ENCODE measurements at places on chromosomes 13 and 19. TPM values are rescaled to one million over a fixed set of nuclear protein-coding genes. Genes with fewer than 3 reads are reported as not detected.

DNA sequence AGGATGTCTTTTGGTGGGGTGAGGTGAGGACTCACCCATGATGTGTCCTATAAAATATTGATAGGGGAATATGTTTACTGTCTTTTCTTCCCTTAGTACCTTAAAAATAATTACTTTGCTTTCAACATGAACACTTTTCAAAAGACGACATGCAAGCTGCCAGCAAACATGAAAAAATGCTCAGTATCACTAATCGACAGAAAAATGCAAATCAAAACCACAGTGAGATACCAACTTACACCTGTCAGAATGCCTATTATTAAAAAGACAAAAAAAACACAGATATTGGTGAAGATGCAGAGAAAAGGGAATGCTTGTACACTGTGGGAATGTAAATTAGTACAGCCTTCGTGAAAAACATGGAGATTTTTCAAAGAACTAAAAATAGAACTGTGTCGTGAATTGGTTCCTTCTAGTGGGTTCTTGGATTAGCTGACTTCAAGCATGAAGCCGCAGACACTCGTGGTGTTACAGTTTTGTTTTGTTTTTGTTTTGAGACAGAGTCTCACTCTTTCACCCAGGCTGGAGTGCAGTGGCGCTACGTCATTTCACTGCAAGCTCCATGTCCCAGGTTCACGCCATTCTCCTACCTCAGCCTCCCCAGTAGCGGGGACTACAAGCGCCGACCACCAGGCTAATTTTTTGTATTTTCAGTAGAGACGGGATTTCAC, 160.9 kb downstream of the FGF9 start:
- DNase-seq = no peak

DNA sequence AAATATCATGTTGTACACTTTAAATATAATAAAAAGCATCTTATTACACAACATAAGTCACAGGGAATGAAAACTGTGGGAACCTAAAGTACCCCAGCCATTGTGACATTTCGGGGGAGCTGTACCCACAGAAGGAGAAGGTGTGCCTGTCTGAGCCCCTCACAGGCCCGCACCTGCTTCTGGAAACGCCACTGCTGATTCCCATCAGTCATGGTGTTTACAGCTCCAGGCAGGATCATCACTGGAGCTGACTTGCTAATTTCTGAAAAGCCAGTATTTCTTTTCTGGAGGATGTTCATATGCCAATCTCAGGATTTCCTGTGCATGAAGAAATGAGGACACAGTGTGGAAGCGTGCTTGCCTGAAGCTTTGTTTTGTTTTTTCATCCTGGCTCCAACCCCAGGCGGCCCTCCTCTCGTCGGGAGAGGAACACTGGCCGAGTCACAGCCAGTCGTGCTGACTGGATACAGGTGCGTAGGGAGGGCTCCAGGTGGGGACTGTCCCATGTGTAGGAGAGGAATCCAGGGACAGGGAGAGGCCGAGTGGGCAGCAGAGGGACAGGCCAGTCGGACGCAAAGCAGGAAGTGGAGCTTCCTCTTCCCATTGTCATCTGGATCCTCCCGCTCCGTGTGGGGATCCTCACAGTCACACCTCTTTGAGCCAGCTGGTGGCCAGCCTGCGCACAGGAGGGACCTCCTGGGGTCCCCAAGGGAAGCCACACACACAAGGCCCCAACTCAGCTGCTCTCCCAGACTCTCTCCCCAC, 4.2 kb upstream of the ATP12A start:
- no peak for DNase-seq

CLDND2 gene
- total RNA-seq = not detected

DNA sequence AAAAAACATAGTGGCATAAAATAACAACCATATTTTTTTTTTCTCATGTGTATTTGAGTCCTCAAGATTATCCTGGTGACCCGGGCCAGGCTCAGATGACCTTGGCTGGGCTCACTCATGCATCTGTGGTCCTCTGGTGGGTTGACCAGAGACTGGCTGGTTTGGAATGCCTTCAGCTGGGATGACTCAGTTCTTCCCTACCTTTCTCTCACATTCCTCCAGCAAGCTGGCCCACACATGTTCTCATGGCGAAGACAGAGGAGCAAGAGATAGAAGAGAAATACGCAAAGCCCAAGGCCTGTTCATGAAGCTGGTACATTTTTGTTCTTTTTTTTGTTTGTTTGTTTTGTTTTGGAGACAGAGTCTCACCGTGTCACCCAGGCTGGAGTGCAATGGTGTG, 14.3 kb upstream of the ZNF541 start:
- no peak for DNase-seq

GRCh38 chr19:14472202-14472938, 2.8 kb downstream of the PTGER1 start:
- no peak for DNase-seq

GRCh38 chr13:66803013-66803807, 426.9 kb downstream of the PCDH9 start:
- no peak for DNase-seq

TEX30 gene
- 8.4 TPM for total RNA-seq

DNA sequence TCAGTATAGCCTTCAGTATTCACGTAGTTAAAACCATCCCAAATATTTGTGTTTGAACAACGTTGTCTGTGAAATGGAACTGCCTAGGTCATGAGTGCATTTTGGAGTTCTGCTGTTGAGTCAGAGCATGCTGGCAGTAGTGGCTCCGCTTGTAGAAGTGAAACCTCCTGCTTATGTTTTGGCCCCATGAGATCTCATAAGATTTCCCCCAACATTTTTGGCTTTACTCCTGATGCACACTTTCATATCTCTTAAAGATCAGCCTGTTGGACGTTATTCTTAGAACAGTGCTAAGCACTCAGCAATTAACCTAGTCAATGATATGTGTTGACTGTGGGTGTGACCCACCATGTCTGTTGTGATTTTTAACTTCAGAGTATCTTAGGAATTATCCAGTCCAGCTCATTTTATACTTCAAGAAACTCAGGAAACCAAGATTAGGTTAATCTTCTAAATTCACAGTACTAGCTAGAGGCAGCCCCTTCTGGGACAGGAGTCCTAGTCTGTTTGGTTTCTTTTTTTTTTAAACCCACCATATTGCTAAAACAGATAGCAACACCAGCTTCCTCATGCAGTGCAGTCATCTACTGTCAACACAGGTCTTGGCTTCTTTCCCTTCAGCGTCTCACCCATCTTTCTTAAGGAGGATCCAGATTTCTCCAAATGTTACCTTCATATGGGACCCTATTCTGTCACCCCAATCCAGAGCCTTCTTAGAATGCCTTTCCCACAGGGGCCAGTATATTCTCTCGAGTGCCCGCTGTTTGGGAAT, 26.2 kb downstream of the RAP2A start:
- no peak for DNase-seq

- no peak for DNase-seq
Observed at GRCh38 chr13:111033172-111034130, 81.7 kb upstream of the ARHGEF7 start.

DNA sequence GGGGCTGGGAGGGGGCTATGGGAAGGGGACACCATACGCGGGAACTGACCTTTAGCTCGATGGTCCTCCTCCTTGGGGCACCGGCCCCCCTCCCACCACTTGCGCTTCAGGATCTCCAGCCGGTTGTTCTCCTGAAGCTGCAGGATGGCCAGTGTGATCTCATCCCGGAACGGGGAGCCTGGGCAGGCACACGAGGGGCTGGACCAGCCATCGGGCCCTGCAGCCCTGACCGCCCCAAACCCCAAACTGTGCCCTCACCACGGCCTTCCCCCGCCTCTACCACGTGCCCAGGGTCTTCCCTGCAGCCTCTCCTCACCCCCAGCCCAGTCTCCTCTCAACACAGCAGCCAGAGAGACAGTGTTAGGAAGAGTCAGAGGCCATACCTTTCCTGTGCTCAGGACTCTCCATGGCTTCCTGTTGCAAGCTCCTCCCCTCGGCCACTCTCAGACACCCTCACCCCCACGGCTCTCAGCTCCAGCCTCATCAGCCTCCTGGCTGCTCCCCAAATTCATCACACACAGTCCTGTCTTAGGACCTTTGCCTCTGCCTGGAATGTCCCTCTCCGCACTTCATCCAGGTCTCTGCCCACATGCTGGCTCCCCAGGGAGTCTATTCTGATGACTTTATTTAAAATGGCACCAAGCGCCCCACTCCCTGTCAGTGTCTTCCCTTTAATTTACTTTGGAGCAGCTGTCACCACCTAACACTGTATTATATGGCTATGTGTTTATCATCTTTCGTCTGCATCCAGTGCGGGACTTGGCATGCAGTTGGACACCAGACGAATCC, 9.7 kb upstream of the ATP1A3 start:
- DNase-seq = no peak

- no peak for DNase-seq
Observed at GRCh38 chr13:98878486-98879126, 99.3 kb downstream of the DOCK9 start.

GRCh38 chr13:78596736-78597601, 6.4 kb downstream of the POU4F1 start:
- DNase-seq = no peak

FPR3 gene
- total RNA-seq = 14.7 TPM

FAM124A gene
- total RNA-seq = 8.6 TPM

SLC46A3 gene
- 13.5 TPM for total RNA-seq

ZFP28 gene
- total RNA-seq = 4.6 TPM

JUNB gene
- total RNA-seq = 506 TPM

- DNase-seq = no peak
Observed at GRCh38 chr19:6518145-6518911, 12.5 kb upstream of the TNFSF9 start.

- DNase-seq = no peak
Observed at GRCh38 chr13:99465454-99465853, 35.8 kb upstream of the TM9SF2 start.

- DNase-seq = no peak
Observed at GRCh38 chr13:79937771-79938216, 403.1 kb downstream of the SPRY2 start.

FLT1 gene
- 40.0 TPM for total RNA-seq

DNA sequence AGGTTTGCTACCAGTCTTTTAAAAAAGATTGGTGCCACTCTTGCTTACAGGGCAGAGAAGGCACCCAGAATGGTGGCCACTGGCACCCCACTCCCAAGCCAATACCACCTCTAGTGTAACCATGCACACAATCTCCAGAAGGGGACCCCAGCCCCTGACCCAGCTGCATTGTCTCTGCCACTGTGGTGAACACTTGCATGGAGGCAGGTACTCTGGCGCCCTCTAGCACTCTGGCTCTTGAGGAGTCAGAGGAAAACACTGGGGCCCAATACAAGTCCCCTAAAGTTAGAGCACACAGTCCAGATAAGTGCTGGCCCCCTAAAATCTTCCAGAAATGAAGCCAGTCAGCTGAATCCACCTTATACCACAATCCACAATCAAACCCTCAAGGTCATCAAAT, 6.0 kb downstream of the ERVV-1 start:
- no peak for DNase-seq

RAB3A gene
- total RNA-seq = 27.0 TPM

FAM174C gene
- total RNA-seq = 28.9 TPM

GRCh38 chr19:3275583-3276340, 51.3 kb downstream of the CELF5 start:
- DNase-seq = no peak

GRCh38 chr13:44362394-44363040, 11.1 kb upstream of the SERP2 start:
- DNase-seq = no peak

- DNase-seq = no peak
Observed at GRCh38 chr13:104641309-104641708, 1575.1 kb upstream of the SLC10A2 start.

GRCh38 chr19:311813-312261, 20.6 kb upstream of the PLPP2 start:
- DNase-seq = no peak
